ENCODE measurements at places on chromosomes 7 and 10. TPM values are rescaled to one million over a fixed set of nuclear protein-coding genes. Genes with fewer than 3 reads are reported as not detected.
A peak's percentile ranks its signal among the peaks of the same experiment; 100 is the strongest.

GRCh38 chr10:1155791-1156615, 99.8 kb downstream of the WDR37 start:
- no peak for DNase-seq
- H3K36me3 ChIP-seq, result no peaks in the 10 kb centered on the region
- peaks cover 2% of the 10 kb centered on the region for H3K27me3 ChIP-seq
- no peak overlapping the region for H3K4me3 ChIP-seq

DNA sequence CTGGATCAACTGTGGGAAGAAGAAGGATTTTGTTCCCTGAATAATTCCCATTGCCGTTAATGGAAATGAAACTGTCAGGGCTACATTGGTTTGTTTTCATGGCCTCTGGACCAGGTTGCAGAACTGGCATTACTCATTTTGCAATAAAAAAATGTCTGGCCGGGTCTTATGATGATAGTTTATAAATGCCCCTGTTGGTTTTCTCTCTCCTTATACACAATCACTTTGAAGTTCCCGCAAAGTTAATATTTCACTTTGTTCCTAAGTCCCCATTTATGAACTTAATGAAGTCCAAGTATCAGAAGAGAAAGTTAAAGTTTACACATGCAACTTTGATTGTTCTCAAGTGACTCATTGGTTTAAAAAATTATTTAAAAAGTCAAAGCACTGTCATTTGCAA, 150.7 kb upstream of the PRR15 start:
- H3K36me3 ChIP-seq, result no peaks in the 10 kb centered on the region
- H3K27me3 ChIP-seq, result no peaks in the 10 kb centered on the region
- no peaks in the 10 kb centered on the region for H3K4me1 ChIP-seq
- no peak overlapping the region for H3K27ac ChIP-seq

DNA sequence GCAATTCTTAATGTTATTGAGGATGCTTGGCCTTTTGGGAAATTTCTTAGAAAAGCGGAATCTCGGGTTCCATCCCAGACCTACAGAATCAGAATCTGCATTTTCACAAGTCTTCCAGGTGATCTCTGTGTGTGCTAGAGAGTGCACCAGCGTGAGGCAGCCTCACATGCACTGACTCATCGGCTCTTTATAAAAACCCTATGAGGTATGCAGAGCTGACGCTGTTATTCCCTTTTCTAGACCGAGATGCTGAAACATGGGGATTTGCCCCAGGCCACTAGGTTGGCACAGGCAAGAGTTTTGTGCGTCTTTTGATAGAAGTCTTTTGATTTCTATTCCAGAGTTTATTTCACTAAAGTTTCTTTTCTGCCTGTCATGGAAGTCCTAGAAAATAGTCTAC, 61.2 kb downstream of the CDCA7L start:
- no peaks in the 10 kb centered on the region for H3K4me1 ChIP-seq
- no peak overlapping the region for H3K4me3 ChIP-seq
- H3K27ac ChIP-seq, result no peak overlapping the region
- H3K27me3 ChIP-seq, result no peaks in the 10 kb centered on the region
- no peak for DNase-seq
- H3K36me3 ChIP-seq, result no peaks in the 10 kb centered on the region

DNA sequence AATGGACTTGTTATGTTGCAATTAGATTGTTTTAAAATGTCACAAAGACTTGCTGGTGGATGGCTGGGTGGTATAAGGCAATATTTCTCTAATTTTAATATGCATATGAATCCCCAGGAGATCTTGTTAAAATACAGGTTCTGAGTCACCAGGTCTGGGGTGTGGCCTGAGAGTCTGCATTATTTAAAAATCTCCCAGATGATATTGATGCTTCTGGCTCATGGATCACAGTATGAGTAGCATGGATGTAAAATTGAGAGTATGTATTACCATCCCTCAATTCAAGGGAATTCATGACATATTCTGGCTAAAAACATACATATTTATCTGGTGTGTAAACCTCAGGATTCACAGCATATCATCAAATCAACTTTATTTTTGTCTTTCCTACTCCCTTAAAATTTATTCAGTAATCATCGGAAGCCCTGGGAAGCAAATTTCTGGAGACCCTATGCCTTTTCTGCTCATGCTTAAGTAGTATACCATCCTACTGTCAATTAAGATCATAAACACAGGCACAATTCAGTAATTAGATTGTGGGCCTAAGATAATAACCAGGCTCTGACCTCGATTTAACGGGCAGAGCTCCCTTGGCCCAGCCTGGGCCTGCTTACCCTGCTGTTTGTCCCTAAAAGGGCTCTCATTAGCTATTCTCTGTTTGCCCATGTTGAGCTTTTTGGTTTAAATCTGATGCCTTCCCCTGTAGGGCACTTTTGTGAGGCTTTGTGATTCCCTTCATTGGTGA, 29.6 kb upstream of the ICA1 start:
- H3K36me3 ChIP-seq, result no peaks in the 10 kb centered on the region
- no peak for DNase-seq
- H3K4me1 ChIP-seq, result no peaks in the 10 kb centered on the region

DNA sequence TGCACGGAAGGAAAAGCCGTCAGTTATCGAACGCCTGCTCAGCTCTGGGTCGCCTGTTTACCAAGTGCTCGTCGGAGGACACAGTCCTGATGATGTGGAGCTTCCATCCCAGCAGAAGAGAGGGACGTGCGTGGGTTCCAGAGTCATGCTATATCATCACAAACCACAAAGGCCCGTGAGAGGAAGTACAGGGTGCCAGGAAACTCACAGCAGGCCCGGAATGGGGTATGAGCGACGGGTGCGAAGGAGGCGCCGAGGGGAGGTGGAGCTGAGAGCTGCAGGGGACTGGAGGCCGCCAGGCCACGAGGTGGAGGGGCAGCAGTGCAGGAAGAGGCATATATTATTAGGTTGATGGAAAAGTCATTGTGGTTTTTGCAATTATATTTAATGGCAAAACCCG, 102.5 kb downstream of the ACTR3B start:
- no peak overlapping the region for H3K4me3 ChIP-seq
- no peaks in the 10 kb centered on the region for H3K36me3 ChIP-seq
- no peaks in the 10 kb centered on the region for H3K27me3 ChIP-seq
- H3K4me1 ChIP-seq, result no peaks in the 10 kb centered on the region
- H3K27ac ChIP-seq, result no peak overlapping the region

GRCh38 chr10:96390460-96390864, 31.7 kb upstream of the OPALIN start:
- H3K27me3 ChIP-seq, result peaks cover 4% of the 10 kb centered on the region
- no peak overlapping the region for H3K4me3 ChIP-seq
- DNase-seq, result peak; percentile 75
- H3K27ac ChIP-seq, result no peak overlapping the region

GRCh38 chr10:19595212-19595845, 220.9 kb upstream of the PLXDC2 start:
- no peaks in the 10 kb centered on the region for H3K27me3 ChIP-seq
- H3K4me3 ChIP-seq, result no peak overlapping the region
- no peak overlapping the region for H3K27ac ChIP-seq
- no peaks in the 10 kb centered on the region for H3K4me1 ChIP-seq

- no peak overlapping the region for H3K27ac ChIP-seq
- H3K4me3 ChIP-seq, result no peak overlapping the region
- H3K4me1 ChIP-seq, result peaks cover 13% of the 10 kb centered on the region
- no peak for DNase-seq
- no peaks in the 10 kb centered on the region for H3K27me3 ChIP-seq
Observed at GRCh38 chr10:21199501-21199900, 302.4 kb upstream of the NEBL start.

GRCh38 chr7:149770728-149771636, 2.4 kb downstream of the ZNF467 start:
- no peak for DNase-seq
- H3K4me1 ChIP-seq, result peaks cover 35% of the 10 kb centered on the region
- peaks cover 20% of the 10 kb centered on the region for H3K27me3 ChIP-seq
- no peak overlapping the region for H3K4me3 ChIP-seq
- H3K27ac ChIP-seq, result peak overlapping the region; percentile 55

GRCh38 chr7:19816128-19816527, 42.7 kb upstream of the TMEM196 start:
- H3K36me3 ChIP-seq, result no peaks in the 10 kb centered on the region
- no peak overlapping the region for H3K27ac ChIP-seq
- H3K4me3 ChIP-seq, result no peak overlapping the region
- H3K27me3 ChIP-seq, result no peaks in the 10 kb centered on the region
- H3K4me1 ChIP-seq, result no peaks in the 10 kb centered on the region

DNA sequence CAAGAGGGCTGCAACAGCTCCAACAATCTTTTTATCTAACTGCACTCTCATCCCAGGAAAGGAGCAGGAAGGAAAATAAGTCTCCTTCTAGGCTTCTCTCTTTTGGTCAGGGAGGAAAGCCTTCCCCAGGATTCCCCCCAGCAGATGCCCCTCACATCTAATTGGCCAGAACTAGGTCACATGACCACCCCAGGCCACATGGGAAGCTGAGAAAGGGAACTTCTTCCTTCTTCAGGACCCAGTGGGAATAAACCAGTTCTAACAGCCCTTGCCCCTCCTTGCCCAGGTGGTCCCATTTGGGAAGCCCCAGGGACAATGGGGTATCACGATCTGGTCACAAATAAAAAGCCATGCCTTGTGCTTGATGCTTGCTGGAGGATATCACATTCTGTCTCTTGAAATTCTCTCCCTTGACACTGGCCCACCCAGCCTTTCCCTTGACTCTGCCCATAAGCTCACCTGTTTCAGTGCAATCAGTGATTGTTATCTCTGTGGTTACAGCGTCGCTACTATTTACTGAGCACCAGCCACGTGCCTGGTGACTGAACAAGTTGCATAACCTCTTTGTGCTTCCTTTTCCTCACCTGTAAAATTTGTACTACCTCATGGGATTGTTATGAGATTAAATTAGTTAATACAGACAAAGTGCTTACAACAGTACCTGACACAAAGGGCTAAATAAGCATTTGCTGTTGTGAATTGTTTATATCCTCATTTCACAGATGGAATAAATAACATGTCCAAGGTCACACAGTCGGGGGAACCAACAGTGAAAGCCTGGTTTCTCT, 9.0 kb upstream of the TACR2 start:
- no peaks in the 10 kb centered on the region for H3K36me3 ChIP-seq
- no peak for DNase-seq
- H3K4me3 ChIP-seq, result no peak overlapping the region
- H3K4me1 ChIP-seq, result peaks cover 9% of the 10 kb centered on the region
- no peak overlapping the region for H3K27ac ChIP-seq

DNA sequence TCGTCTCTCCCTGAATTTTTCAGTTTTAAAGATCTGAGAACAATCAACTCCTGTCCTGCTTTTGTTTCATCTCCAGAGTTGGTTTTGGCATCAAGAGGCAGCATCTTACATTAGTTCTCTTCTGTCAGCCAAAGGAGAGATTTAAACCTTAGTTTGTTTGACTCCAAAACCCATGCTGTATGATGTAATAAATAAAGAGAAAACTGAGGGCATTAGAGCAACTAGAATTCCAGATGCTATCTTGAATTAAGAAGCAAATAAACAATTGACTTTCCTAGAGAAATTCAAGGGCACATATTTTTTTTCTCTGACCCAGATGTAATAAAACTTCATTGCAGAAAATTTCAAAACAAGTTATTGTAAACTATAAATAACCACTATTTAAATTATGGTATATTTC, 54.4 kb downstream of the INHBA start:
- no peak overlapping the region for H3K4me3 ChIP-seq
- no peak overlapping the region for H3K27ac ChIP-seq
- H3K27me3 ChIP-seq, result no peaks in the 10 kb centered on the region
- DNase-seq, result no peak

GRCh38 chr10:72081772-72082590, 6.4 kb downstream of the SPOCK2 start:
- no peak overlapping the region for H3K27ac ChIP-seq
- no peak overlapping the region for H3K4me3 ChIP-seq
- no peaks in the 10 kb centered on the region for H3K27me3 ChIP-seq
- peaks cover 11% of the 10 kb centered on the region for H3K4me1 ChIP-seq
- H3K36me3 ChIP-seq, result no peaks in the 10 kb centered on the region

DNA sequence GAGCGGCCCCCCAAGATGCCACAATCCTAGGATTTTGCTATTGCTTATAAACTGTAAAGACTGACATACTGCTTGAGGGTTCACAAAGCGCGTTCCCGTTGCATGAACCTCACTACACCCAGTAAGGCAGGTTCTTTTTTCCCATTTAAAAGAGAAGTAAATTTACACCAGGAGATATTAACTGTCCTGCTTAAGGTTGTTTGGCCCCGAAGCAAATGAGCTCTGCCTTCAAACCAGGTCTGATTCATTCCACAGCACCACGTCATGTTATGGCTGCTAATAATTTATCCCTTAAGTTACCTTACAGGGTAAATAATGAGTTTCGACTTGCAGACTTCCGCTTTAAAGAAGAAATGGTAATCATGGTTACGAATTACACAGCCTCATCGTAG, 559 bp upstream of the FKBP14 start:
- peak overlapping the region; percentile 90 for H3K27ac ChIP-seq
- H3K4me1 ChIP-seq, result no peaks in the 10 kb centered on the region
- no peak for DNase-seq
- peak overlapping the region; percentile 39 for H3K4me3 ChIP-seq

GRCh38 chr10:112379635-112380296, 5.8 kb downstream of the ACSL5 start:
- H3K27ac ChIP-seq, result no peak overlapping the region
- no peak for DNase-seq
- H3K4me1 ChIP-seq, result peaks cover 26% of the 10 kb centered on the region
- no peak overlapping the region for H3K4me3 ChIP-seq
- no peaks in the 10 kb centered on the region for H3K36me3 ChIP-seq

- H3K4me3 ChIP-seq, result no peak overlapping the region
- peaks cover 17% of the 10 kb centered on the region for H3K4me1 ChIP-seq
- no peak overlapping the region for H3K27ac ChIP-seq
- H3K36me3 ChIP-seq, result no peaks in the 10 kb centered on the region
Observed at GRCh38 chr7:117157241-117158209, 165.3 kb downstream of the WNT2 start.

DNA sequence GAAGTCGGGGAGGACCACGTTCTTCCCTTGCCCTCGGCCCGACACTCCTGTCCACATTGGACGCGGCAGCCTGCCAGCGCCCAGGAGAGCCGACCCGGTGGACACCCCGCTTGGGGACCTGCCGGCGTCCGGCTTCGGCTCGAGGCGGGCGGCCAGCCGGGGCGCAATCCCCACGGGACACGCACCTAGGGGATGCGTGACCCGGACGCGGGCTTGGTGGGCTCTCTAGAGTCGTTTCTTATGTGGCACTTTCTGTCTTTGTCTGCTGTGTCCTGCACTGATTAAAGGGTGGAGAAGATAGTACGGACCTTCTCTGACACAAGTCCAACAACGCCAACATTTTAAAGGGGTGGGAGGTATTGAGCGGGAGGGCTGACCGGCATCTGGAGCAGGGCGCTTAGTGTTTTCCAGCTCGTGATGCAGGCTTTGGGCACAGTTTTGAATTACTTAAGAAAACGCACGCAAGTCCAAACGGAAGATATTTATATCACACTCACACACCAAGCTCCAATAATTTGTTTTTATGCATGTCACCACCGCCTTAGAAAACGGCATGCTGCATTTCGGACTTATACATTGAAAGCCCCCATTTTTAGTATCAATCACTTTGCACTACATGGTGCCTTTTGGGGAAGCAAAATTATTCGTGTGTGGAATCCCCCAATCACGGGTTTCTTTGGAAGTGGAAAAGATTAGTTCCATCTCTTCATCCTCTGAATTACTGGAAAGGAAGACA, 3.9 kb upstream of the SPAG6 start:
- DNase-seq, result no peak
- H3K4me3 ChIP-seq, result peak overlapping the region; percentile 70
- H3K36me3 ChIP-seq, result no peaks in the 10 kb centered on the region
- peaks cover 87% of the 10 kb centered on the region for H3K27me3 ChIP-seq

The TEX47 gene
- total RNA-seq, result not detected

The FGFBP3 gene
- total RNA-seq, result 0.67 TPM

The BHLHA15 gene
- total RNA-seq, result not detected

The SERPINE1 gene
- 3.8 TPM for total RNA-seq

The PRDX3 gene
- 311 TPM for total RNA-seq

The IFIT1 gene
- total RNA-seq, result 27.2 TPM

The SFXN2 gene
- total RNA-seq, result 3.4 TPM

The ADRB1 gene
- 31.5 TPM for total RNA-seq

The EPO gene
- 0.23 TPM for total RNA-seq

The NPSR1 gene
- total RNA-seq, result not detected

All from heart right ventricle (tissue), 16 donors.